ENCODE measurements at places on chromosomes 7 and 10.

DNA sequence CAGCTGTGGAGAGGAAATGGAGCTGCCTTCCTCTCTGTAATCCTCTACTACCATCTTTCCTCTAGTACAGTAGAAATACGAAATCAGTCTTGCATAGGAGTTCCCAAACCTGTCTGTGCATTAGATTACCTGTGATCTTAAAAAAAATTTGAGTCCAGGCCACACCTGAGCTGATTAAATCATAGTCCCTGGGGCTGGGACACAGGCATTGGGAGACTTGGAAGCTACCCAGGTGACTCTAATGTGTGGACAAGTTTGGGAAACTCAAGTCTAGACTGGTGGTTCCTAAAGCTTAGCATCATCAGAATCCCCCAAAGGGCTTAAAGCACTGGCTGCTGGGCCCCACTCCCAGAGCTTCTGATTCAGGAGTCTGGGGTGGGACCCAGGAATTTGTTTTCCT, 152.7 kb upstream of the GLI3 start:
- DNase-seq: no peak

- no peak for DNase-seq
Observed at GRCh38 chr10:11448545-11449244, 162.8 kb downstream of the USP6NL start.

GRCh38 chr7:47186316-47186715, 395.6 kb downstream of the TNS3 start:
- DNase-seq: no peak

- no peak for DNase-seq
Observed at GRCh38 chr10:34241226-34242000, 573.7 kb downstream of the PARD3 start.

- no peak for DNase-seq
Observed at GRCh38 chr10:48744587-48744986, 59.9 kb downstream of the WDFY4 start.

- no peak for DNase-seq
Observed at GRCh38 chr7:82049442-82049841, 279.6 kb upstream of the HGF start.

GRCh38 chr10:51342381-51342780, 268.1 kb downstream of the PRKG1 start:
- DNase-seq: no peak

- DNase-seq: no peak
Observed at GRCh38 chr7:78206769-78207168, 408.2 kb downstream of the PHTF2 start.

All from stimulated activated CD8-positive, alpha-beta memory T cell treated with anti-CD3 and anti-CD28 coated beads, Interleukin-4, amount 100 ng/mL, for 4 hours (primary cell).